HTR-8/SVneo (cell line): ENCODE measurements at places on chromosomes 6 and 20.

GRCh38 chr20:17965042-17965697 is 3.4 kb downstream of the SNX5 start:
- no peak for DNase-seq

DNA sequence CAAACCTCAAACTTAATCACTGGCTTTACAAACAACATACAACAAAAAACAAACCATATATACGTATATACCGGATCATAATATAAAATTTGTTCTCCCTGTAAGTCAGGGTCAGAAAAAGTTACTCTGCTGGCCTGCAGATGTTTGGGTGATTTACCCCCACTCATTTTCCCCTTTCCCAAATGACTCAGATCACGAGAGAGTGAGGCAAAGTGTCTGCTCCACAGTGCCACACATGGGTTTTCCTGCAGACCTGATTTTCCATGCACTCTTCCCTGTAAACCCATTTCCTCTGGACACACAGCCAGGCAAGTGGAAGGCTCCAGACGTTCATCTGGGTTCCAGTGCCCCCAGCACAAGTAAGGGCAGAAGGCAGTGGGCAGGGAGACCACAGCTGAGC is 23.5 kb downstream of the GFOD1 start:
- no peak for DNase-seq

GRCh38 chr20:10603971-10604864 is 69.6 kb downstream of the JAG1 start:
- peak; percentile 82 for DNase-seq

DNA sequence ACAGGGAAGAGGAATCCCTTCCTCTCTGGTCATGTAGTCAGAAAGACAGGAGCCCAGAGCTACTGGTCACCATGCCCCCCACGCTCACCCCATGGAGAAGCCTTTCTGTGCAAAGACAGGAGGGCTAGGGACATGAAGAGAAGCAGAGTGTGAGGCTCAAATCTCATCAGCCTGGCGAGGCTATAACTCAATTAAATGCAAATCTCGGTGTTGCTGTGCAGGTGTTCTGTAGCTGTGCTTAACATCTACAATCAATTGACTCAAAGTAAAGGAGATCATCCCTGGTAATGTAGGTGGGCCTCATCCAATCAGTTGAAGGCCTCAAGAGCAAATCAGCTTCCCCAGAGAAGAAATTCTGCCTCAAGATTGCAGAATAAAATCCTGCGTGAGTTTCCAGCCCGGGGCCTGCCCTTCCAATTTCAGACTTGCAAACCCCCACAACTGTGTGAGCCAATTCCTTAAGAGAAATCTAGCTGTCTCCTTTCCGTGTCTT is 64.4 kb downstream of the CHMP4B start:
- DNase-seq, result no peak

- no peak for DNase-seq
Measured at GRCh38 chr20:44445742-44446710, 29.6 kb upstream of the TTPAL start.

DNA sequence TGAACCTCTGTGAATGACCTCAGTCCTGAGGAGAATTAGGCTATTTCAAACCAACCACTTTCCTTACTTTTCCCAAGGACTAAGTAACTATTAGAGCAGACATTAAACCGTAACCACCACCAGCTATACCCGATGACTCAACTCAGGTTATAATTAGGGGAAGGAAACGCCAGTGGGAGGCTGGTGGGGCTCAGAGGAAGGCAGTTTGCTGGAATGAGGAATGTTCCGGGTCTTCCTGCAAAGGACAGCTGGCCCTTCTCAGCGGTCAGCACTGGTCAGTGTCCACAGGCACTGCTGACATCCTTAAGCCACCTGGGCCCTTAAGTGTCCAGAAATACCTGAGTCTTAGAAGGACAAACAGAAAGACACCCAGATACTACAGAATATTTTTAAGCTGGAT is 515.2 kb downstream of the MAFB start:
- no peak for DNase-seq

- peak; percentile 50 for DNase-seq
Measured at GRCh38 chr20:3563548-3564177, 92.8 kb downstream of the ATRN start.

DNA sequence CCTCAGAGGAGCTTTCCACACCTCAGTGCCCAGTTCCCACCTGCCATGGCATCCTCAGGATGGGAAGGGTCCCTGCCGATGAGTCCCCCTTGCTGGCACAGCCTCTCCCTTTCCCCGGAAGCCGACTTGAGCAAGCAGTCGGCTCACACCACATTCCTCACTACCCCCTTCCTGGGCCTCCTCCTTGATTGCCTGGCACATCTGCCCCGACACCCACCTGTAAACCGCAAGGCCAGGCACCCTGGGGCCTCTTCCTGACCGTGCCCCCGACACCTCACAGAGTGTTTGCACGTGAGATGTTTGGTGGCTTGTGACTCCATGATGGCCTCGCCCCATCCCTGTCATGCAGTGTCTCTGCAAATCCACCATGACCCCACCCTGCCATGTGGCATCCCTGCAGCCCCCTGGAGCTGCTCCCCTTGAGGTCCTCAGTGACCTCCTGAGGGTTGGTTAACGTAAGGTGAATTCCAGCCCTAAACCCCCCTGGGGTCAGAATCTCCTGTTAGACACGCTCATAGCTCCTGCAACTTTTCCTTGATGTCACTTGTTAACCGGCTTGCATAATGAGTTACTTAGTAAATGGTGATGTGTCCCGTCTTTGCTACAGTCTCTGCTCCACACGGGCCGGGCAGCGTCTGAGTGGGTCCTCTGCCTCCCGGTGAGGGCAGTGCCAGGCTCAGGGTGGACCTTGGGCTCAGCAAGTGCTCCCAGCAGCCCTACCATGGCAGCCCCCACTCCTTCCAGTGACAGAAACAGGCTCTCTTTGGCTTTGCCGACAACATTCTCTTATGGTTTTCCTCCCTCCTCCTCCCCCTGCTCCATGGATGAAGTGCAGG is 115.9 kb upstream of the FRMD1 start:
- no peak for DNase-seq

DNA sequence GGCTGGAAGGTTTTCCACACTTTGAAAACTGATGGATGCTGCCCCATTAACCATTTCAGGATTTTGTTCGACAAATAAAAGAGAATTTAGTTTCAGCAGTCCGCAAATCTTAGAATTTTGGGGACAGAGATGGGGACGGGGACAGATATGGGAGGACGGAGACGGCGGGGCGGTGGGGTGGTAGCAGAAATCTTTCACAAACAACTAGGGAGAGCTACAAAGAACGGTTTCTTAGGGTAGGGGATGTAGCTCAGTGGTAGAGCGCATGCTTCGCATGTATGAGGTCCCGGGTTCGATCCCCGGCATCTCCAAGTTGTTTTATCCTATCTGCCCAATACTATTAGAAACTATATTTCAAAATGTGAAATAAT is 15.1 kb downstream of the HMGN4 start:
- no peak for DNase-seq

GRCh38 chr6:154682633-154683125 is 50.5 kb upstream of the SCAF8 start:
- no peak for DNase-seq

DNA sequence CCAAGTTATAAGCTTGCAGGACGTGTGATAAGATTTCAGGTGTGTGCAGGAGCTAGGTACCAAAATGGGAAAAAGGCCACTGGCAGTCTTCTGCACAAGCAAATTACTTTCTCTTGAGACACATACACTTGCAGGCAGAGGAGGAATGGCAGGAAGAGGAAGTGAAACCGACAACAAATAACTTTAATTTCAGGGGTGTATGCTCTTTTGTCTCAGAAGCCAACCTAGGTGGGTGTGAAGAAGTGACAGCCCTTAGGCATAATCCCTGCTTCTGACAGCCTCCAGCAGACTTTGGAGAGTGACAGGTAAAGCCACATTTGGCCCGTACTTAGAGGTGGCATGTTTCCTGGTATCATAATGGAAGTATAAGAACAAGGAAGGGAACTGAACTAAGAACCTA is 118.8 kb upstream of the TRAF3IP2 start:
- no peak for DNase-seq

- DNase-seq, result no peak
Measured at GRCh38 chr20:20489054-20489453, 121.2 kb downstream of the INSM1 start.

DNA sequence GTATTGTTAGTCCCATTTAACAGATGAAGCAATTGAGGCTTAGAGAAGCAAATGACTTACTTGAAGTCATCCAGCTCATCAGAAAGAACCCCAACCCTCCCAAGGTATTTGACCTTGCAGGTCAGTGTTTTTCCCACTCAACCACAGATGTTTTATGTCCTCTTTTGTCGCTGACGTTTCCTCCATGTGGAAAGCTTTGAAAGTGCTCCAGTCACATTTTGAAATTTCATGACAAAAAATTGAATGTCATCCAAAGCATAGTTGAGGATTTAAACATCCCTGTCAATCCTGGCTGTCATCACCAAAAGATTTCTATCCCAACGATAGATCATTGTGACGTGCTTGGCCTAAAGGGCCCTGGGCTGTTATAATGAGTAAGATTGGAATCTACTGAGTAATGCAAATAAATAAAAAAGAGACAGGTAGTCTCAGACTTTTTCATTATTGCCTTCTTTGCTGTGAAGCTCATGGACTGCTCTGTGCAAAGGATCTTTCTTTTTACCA is 102.7 kb downstream of the TSHZ2 start:
- peak; percentile 50 for DNase-seq

DNA sequence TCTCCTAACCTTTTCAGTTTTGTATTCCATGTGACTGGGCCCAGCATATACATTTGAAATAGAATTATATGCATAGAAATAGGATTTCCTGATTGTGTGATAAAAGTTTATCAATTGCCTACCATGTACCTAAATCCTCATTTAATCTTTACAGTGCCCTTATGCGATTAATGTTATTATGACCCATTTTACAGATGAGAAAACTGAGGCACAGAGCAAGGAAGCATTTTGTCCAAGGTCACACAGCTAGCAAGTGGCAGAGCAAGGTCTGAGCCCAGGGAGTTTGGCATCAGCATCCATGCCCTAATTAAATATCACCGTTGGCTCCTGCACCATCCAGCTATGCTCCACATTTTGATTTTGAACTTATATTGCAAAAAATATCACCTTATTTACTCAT is 28.2 kb upstream of the PAX1 start:
- no peak for DNase-seq

GRCh38 chr6:18595774-18596530 is 208.8 kb downstream of the RNF144B start:
- DNase-seq, result peak; percentile 48

GRCh38 chr6:136593748-136594490 is 43.7 kb upstream of the MAP7 start:
- DNase-seq, result peak; percentile 88

DNA sequence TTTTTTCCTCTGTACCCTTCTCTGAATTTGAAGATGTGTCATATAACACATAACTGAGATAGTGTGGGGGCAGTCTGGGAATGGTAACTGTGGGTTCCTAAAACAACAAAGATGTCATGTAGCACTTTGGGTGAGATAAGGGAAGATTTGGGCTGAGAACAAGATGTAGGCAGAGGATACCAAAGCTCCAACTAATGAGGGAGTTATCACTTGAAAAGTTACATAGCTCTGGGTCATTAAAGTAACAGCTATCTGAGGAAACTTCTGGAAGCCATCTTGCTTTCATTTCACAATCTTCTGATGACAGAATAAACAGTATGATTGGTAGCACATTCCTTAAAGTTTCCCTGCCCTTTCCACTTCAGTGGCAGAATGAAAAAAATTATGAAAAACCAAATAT is 255.4 kb downstream of the TBX18 start:
- no peak for DNase-seq

DNA sequence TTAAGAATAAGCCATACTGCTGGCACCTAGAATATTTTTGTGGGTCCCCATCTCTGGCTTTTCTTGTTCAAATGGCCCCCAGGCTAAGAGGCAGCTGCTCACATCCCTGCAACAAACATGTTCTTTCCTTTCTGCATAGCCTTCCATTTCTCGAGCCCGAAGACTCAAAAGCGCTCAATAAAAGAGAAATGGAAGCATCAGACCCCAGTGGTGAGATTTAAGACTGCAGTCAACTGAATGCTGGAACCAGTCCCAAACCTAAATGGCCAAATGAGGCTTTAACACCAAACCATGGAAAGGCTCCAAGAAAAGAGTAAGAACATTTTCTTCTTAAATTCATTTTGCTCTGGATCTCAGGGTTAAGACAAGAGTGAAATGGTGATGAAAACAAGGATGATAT is 122.1 kb upstream of the TRAF3IP2 start:
- no peak for DNase-seq

- no peak for DNase-seq
Measured at GRCh38 chr6:46606338-46606737, 46.3 kb downstream of the CYP39A1 start.

- DNase-seq, result no peak
Measured at GRCh38 chr6:17059022-17059421, 42.8 kb upstream of the STMND1 start.

GRCh38 chr6:24401458-24401857 is 1.3 kb upstream of the MRS2 start:
- DNase-seq, result no peak

- DNase-seq, result no peak
Measured at GRCh38 chr20:43265449-43265848, 75.7 kb upstream of the PTPRT start.

DNA sequence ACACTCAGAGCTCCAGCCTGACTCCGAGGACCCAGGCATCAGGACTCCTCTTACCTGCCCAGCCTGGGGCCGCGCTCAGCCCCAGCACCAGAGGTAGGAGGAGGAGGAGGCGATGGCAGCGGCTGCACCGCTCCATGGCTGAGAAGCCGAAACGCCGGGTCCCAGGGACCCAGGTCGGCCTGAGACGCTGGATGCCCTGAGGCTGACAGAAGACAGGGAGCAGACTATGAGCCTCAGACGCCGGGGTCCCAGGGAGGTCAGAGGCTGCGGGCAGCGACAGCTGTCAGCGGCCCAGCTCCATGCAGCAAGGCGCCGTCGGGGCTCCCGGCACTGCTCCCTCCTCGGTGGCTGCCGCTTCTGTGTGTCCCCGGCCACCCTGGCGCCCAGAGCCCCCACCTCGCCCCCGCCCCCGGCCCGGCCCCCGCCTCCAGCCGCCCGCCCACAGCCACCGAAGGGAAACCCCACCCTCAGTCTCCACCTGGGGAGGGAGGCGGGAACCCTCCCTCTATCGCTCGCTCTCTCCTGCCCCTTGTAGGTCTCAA is at the start of gene COL11A2:
Gene COL11A2 (minus strand): TSS at position 363 of the 542 bp plus-strand sequence. CDS start 227 bp downstream, at position 136.
- DNase-seq, result no peak

GRCh38 chr20:8757146-8757545 is 311.7 kb upstream of the PLCB4 start:
- DNase-seq, result peak; percentile 49

DNA sequence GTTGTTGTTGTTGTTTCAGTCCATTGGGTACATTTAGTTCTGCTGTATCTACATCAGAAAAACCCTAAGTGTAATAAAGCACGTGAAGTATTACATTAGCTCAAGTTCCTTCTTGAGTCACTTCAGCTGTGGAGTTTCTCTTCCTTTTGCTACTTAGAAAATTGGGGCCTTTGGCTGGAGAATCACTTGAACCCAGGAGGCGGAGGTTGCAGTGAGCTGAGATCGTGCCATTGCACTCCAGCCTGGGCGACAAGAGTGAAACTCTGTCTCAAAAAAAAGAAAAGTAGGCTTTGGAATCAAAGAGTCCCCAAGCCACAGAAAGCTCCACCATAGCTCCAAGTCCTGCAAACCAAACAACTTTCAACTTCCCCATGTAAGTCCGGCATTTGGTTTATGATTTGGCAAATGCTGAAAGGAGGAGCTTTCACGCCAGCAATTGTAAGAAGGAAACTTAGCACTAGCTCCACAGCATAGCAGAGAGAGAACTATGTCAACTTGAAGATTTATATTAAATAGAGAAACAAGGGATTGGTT is 56.5 kb upstream of the RNF144B start:
- DNase-seq, result no peak

GRCh38 chr6:12602342-12602741 is 114.2 kb upstream of the PHACTR1 start:
- DNase-seq, result no peak

- DNase-seq, result no peak
Measured at GRCh38 chr6:80725156-80725930, 618.9 kb downstream of the BCKDHB start.
